ENCODE measurements at places on chromosomes 4 and X.

DNA sequence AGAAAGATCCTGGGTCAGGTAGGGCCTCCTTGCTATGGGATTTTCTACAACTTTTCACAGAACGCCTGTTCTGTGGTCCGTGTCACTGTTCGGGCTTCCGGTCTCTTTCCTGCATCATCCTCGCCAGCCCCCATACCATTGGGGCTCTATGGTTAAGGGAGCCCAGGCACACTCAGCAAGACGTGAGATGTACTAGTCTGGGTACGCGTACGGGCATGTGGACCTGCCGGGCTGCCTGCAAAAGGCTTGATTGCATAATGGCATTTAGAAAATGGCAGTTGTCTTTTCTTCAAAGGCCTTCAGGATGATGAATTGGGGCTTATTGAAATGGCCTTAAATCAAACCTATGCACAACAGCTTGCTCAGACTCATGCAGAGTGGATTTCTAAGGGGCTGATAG, 86.7 kb downstream of the CNGA2 start:
- DNase-seq = no peak

- no peak for DNase-seq
Observed at GRCh38 chr4:76271248-76271647, 19.7 kb downstream of the FAM47E start.

DNA sequence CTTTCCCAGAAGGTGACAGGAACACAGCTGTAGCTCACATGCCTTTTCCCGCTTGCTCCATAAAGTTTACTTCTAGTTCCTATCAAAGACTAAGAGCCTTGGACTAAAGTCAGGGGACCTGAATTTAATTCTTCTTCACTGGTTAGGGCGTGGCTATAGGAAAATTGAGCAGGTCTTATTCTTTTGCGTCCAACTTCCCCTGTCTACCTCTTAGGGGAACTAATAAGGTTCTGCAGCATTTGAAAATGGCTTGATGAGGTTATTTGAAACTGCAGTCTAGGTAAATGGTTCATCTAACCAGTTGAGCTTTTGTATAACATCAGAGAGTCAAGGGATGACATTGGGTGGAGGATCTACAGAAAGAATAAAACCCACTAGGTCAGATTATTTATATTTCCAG, 2.6 kb downstream of the ARHGAP10 start:
- DNase-seq = no peak

- no peak for DNase-seq
Observed at GRCh38 chr4:40601641-40602040, 28.0 kb downstream of the RBM47 start.

GRCh38 chr4:157072002-157072401, 3.9 kb upstream of the GLRB start:
- DNase-seq = no peak

All from HEK293T (cell line).